ENCODE measurements at places on chromosomes 6 and 20.
A peak's percentile ranks its signal among the peaks of the same experiment; 100 is the strongest.

DNA sequence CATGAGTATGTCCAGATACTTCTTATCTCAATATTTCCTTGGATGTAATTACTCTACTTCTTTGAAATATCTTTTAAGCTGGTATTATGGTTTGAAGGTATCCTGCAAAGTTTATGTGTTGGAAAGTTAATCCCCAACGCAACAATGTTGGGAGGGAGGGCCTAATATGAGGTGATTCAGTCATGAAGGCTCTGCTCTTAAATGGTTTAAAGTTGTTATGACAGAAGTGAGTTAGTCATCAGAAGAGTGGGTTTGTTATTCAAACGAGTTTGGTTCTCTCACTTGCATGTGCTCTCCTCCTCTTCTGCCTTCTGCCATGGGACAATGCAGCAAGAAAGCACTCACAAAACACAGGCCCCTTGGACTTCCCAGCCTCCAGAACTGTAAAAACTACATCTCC lies 176.3 kb downstream of the KCNQ5 start:
- DNase-seq, result no peak

DNA sequence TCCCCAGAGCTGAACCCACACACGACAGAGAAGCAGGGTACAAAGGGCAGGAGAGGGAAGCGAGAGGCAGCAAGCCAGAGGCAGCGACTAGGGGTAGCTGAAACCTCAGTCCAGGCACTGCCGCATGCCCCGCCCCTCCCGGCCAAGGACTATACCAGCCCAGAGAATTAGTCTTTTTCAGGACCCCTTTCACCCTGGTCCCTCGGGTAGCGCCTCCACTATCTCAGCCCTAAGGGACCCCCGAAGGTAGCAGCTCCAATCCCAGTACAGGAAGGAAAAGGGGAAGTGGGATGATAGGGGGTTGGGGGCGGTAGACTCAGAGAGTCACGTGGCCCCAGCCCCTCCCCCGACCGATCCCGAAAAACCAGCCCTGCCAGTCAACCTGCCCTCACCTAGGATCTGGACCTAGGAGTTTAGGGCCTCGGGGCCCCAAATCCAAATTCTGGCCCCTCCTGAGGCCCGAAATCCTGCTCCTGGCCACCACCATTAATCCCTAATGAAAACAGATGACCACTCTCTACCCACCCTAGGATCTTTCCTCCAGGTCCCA lies 1.3 kb downstream of the RGL2 start:
- DNase-seq, result no peak

DNA sequence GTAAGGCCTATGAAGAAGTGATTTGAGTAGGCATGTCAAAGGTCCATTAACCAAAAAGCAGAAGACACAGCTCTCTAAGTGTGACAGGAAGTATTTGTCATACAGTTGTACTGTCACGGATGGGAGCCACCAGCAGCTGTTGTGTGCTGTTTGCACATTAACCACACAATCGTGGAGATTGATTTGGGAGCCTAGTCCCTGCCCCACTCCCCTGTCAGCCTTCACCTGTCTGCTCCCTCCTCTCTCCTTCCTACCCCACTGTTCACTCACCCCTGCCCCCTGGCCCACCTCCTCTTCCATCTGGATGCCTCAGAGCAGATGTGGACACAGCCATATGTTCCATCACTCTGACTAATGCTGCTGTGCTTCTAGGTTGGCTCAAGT lies 124.7 kb upstream of the SPACA1 start:
- peak; percentile 37 for DNase-seq

GRCh38 chr20:4632876-4633275 lies 88.8 kb upstream of the PRND start:
- DNase-seq, result no peak

DNA sequence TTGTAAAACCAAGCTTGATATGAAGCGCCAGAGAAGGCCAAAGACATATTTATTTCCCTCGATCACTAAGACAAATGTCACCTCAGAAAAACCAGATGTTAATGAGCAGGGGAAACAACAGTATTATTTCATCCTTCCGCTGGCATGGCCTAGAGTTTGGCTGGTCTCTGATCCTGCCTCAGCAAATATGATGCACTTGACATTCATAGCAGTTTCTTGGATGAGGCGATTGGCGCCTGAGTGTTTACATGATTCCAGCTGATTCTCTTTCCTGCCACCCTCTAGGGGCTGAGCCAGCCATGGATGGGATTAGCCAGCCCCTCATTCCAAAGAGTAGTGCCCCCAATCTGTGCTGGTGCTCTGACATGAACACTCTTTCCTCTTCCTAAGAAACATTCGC lies 67.9 kb downstream of the STMND1 start:
- DNase-seq, result no peak

DNA sequence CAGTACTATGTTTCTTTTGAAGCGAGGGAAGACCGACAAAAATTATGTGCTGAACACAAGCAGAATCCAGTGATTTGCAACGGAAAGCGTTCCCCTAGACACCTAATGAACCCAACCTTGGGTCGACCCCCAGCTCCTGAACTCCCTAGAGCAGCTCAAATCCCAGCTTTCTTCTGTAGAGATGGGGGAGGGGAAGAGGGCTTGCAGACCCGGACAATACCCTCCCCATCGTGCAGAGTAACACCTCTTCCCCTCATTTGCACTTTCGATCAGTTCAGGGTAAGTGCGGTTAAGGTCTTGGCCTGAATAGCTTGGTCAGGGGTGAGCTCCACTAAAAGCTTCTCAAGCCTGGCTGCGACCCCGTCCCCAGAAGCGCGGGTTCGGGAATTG lies 404 bp downstream of the CEP162 start:
- no peak for DNase-seq

- DNase-seq, result peak; percentile 97
Observed at GRCh38 chr6:37705239-37706051, 7.8 kb upstream of the MDGA1 start.

DNA sequence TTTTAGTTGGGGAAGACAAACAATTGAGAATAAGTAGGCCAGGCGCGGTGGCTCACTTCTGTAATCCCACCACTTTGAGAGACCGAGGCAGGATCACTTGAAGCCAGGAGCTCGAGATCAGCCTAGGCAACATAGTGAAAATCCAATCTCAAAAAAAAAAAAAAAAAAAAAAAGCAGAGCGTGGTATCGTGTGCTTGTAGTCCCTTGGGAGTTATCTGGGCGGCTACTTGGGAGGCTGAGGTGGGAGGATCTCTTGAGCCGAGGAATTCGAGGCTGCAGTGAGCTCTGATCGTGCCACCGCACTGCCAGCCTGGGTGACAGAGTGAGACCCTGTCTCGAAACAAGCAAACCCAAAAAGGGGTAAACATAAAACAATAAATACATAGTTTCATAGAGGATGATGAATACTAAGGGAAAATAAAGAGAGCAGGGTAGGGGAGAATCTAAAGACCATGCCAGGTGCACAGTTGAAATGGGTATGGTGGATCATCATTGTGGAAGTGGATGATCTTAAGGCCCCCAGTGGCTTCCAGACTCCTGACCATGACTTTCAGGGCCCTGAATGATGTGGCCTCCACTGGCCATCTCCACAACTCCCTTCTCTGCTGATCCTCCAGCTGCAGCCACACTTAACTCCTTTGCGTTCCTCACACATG lies 947 bp downstream of the POFUT1 start:
- peak; percentile 23 for DNase-seq

GRCh38 chr20:4195499-4195898 lies 180.1 kb upstream of the RNF24 start:
- peak; percentile 51 for DNase-seq

DNA sequence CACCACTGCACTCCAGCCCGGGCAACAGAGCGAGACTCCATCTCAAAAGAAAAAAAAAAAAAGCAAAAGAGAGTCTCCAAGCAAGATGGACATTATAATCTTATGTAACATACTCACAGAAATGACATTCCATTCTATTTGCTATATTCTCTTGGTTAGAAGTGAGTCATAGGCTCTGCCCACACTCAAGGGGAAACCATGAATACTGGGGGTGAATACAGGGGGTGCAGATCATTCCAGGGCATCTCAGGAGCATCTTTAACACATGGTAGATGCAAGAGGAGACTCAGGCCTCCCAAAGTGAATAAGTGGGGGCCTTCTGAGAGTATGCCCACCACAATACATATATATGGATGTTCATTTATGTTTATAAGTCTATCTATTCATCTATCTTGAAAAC lies 18.3 kb upstream of the RANBP9 start:
- DNase-seq, result no peak

- no peak for DNase-seq
Observed at GRCh38 chr6:156954191-156954590, 177.0 kb downstream of the ARID1B start.

- DNase-seq, result no peak
Observed at GRCh38 chr6:130148181-130148580, 74.6 kb downstream of the SAMD3 start.

DNA sequence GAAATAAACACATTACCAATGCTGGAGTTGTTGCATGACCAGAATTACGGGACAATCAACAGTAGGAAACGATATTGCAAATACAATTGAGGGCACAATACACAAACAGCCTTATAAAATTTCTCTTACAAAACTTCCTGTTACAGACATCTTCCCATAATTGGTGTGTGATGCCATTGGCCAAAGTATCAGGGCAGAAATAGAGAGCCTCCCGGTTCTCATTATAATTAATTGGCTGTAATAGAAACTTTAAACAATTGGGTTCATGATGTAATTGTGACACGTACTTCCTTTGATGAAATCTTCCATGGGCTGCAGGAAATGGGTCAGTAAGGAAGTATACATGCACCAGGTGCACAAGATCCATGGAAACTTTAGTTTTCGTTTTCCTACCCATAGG lies 40.3 kb upstream of the RALGAPA2 start:
- DNase-seq, result no peak

GRCh38 chr6:17842014-17842776 lies 135.5 kb upstream of the NUP153 start:
- no peak for DNase-seq

DNA sequence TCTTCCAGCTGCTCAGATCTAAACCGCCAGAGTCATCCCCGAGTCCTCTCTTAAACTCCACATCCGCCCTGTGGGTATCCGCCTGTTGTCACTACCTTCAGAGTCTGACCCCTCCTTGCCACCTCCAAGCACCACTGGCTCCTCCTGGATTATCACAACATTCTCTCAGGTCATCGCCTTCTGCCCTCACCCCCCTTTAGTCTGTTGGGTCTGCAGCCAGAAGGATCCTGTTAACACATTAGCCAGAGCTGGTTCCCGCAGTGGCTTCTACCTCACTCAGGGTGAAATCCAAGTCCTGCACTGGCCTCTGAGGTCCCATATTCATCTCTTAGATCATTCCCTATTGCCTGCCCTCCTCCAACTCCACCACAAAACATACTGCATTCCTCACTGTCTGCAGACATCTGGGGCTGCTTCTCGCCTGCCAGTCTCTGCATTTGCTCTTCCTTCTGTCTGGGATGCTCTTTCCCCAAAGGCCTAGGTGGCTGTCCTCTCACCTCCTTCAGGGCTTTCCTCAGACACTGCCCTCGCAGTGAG lies 34.1 kb downstream of the TNXB start:
- no peak for DNase-seq

DNA sequence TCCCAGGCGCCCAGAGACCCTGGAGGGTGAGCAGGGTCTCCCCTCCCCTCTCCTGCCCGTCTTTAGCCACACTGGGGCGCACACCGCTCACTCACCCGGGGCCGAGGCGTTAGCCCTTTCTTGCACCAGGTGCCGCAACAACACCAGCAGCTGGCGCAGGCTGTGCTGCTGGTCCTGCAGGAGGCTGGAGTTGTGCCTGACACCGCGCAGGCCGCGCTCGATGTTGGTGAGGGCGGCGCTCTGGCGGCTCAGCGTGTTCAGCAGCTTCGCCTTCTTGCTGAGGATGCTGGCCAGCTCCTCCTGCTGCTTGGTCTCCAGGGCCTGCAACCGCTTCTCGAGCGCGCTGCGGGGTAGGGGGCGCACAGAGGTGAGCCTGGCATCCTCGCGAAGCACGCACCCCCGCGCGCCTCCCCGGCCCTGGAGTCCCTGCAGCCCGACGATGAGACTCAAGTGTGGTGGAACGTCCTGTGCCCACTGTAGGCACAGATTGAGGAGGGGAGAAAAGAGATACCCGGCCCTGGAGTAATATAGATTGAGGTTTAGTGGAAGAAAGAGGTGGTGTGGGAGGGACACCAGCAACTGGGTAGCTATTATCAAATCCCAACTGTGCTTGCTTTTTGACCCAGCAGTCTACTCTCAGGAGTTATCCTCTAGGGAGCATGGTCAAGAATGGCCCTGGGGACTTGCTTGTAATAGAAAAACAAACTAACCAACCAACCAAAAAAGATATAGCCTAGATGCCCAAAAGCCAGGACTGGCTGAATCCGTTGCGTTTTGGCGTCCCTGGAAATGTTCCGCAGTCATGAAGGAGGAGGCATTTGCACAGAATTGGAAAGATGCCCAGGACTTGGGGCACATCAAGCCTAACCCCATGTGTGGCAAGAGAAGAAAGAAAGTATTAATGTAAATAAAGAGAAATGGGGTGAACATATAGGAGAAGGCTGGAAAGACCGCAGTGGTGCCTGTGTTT lies 30.9 kb downstream of the ANGPT4 start:
- DNase-seq, result no peak

- DNase-seq, result no peak
Observed at GRCh38 chr6:122930252-122931180, 65.5 kb upstream of the CLVS2 start.

- no peak for DNase-seq
Observed at GRCh38 chr20:62117658-62118057, 4.6 kb upstream of the LSM14B start.

GRCh38 chr6:84768442-84769174 lies 4.2 kb upstream of the TBX18 start:
- no peak for DNase-seq

- DNase-seq, result no peak
Observed at GRCh38 chr6:125618629-125619028, 130.8 kb upstream of the HEY2 start.

DNA sequence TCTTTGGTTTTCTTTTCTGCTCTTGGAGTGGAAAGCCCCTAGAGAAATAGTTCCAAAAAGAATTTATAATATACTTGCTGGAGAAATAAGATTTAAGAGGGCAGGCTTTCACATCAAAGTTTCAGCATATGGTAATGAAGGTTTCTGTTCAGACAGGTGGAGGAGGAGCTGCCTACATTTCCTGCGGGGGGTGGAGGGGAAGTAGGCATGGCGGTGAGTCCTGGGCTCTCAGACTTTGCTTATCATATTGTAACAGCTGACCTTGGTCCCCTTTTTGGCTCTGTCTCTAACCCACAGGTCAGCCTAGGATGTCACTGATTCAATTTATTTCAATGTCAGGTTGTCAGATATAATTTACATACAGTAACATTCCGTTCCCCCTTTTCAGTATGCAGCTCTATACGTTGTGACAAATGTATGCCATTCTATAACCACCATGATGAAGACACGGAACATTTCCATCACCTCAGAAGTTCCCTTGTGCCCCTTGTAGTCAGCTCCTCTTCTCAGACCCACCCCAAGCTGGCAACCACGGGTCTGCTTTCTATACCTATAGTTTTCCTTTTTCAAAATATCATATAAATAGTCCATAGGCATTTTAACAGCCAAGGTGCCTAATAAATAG lies 77.6 kb upstream of the GGTLC1 start:
- no peak for DNase-seq

- DNase-seq, result no peak
Observed at GRCh38 chr6:158643836-158644230, 710 bp downstream of the DYNLT1 start.

- DNase-seq, result no peak
Observed at GRCh38 chr6:50922579-50923525, 104.2 kb downstream of the TFAP2B start.

Measured in NCI-H2171 (cell line).